ENCODE measurements at places on chromosomes 11 and 22.
A peak's percentile ranks its signal among the peaks of the same experiment; 100 is the strongest.

GRCh38 chr22:44245867-44246266, 65.1 kb downstream of the PARVG start:
- DNase-seq, result no peak

DNA sequence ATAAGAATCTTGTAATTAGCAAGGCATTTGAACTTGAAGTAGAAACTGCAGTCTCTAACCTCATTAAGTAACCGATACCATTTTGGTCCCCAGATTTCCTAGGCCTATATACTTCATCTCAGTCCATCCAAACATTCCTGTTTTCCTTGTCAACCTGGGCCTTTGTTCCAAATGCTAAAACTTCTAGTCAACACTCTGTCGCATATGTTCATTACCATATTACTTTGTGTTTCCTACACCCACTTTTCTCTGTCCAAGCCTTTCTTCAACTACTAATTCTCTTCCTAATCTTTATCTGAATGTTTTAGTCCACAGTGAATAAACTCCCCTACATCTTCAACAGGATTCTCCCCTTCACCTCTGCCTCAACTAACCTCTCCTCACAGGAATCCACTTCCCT, 31.4 kb downstream of the MTMR2 start:
- DNase-seq, result no peak

GRCh38 chr11:117945047-117945810, 16.0 kb upstream of the TMPRSS13 start:
- no peak for DNase-seq

DNA sequence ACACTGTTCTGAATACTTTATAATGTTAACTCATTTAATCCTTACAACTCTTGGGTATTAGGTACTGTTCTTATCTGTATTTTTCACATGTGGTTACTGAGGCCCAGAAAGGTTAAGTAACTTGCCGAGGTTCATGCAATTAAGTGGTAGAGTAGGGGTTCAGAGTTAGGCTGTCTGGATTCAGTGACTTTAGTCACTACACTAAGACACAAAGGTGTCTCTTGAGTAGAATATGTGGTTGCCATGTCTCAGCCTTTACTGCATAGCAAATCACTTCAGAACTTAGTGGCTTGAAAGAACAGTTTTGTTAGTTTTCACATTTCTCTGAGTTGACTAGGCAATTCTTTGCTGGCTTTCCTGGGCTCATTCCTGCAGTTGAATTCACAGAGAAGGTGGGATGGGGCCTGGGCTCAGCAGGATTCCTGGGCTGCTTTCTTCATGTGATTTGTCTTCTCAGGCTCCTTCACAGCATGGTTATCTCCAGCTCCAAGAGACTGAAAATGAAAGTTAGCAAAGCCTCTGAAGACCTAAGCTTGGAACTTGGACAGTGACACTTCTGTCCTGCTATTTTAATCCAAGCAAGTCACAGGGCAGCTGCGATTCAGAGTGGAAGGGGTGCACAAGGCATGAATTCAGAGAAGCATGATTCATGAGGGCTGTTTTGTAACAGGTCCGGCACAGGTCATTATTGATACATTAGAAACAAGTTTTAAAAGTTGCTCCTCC, 68.3 kb downstream of the SPECC1L start:
- DNase-seq, result no peak

GRCh38 chr11:20047006-20047768, 113.1 kb downstream of the DBX1 start:
- no peak for DNase-seq

DNA sequence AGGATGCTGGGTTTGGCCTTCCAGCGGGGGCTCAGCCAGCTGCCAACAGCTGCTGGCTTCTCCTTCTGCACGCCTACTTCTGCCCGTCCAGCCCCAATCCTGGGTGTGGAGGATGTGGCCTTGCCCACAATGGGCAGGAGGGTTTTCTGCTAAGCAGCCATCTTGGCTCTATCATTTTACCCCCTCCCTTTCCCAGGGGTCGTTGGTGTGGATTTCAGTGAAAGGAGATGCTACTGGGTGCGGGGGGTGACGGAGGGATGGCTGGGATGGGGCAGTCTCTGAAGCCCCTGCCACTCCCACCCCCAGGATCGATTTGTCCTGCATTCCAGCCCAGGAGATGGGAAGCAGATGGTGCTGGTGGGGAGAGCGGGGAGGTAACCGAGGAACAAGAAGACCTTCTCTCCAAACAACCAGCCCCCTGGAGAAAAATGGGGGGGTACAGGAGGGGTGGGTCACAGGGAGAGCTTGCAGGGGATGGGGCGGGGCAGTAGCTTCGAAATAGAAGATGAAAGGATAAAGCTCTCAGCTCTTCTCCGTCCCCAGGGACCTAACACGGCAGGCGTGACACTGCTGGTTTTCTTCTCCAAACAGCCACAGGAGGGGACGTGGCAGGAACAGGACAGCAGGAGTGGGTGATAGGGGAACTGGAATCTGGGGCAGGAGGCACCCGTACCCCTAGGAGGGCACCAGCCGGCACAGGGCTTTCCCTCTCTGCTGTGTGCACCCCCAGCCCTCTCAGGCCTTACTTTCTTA, 68.9 kb downstream of the NECTIN1 start:
- DNase-seq, result peak; percentile 40

GRCh38 chr22:17974703-17975372, 49.5 kb downstream of the MICAL3 start:
- DNase-seq, result no peak
